ENCODE measurements at places on chromosomes 6 and 20.
A peak's percentile ranks its signal among the peaks of the same experiment; 100 is the strongest.

DNA sequence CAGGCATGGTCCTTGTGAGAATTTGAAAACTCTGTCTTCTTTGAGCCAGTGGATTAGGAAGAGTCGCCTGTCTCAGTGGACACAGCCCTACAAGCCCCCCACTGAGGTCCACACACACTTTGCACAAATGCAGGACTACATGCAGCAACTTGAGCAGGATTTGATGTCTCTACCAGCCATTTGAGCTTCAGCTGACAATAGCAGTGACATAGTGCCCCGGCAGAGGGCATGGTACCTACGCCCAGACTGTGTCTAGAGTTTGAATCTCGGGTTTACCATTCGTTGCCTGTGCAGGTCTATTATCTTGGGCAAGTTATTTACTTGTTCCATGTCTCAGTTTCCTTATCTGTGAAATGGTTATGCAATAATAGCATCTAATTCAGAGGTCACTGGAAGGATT, 580.1 kb downstream of the TFAP2B start:
- no peak for DNase-seq

DNA sequence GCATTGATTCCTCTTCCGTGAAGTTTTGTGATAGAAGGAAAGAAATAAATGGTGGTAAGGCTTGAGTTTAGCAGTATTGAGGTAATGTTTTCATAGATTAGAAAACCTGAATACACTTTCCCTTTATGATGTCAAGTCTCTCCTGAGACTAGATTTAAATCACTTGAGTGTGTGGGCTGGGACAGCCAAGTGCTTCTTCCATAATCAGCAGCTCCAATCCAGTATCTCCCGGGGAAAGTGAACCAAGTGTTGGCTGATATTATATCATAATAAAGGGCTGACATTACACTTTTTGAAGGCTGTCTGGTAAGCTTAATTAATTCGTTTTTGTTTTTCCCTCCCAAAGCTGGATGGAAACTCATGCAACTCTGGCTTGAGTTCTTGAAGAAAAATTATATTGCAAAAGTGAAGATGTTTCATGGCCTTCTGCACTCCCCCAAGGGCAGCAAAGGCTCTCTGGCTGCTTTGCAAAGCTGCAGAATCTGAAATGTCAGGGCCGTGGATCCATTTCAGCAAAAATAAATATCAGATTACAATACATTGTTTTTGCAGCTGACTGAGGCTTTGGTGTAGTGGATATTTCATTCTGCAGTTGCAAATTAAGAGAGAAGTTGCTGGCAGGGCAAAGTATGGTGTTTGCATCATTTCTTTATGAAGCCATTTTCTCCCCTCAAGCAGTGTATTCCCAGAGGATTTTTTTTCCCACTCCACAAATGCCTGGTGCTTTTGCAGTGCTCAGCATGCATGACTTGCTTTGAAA, 101.2 kb downstream of the MKKS start:
- DNase-seq: no peak

DNA sequence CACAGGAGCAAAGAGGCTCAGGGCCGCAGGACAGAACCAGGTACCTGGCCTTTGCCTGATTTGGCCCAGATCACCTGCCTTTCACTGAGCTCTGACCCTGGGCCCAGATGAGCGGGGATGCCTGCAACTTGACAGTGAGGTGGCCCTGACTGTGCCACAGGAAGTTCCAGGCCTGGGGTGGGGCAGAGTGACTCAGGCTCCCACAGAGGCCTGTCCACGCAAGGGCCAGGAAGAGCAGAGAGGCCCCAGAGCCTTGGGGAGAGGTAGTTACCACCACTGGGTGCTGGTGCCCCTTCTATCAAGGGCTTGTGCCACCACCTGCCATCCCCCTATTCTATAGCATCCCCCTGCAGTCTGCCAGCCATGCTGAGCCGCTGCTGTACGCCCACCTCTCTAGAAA, 4.1 kb upstream of the NOL4L start:
- no peak for DNase-seq

DNA sequence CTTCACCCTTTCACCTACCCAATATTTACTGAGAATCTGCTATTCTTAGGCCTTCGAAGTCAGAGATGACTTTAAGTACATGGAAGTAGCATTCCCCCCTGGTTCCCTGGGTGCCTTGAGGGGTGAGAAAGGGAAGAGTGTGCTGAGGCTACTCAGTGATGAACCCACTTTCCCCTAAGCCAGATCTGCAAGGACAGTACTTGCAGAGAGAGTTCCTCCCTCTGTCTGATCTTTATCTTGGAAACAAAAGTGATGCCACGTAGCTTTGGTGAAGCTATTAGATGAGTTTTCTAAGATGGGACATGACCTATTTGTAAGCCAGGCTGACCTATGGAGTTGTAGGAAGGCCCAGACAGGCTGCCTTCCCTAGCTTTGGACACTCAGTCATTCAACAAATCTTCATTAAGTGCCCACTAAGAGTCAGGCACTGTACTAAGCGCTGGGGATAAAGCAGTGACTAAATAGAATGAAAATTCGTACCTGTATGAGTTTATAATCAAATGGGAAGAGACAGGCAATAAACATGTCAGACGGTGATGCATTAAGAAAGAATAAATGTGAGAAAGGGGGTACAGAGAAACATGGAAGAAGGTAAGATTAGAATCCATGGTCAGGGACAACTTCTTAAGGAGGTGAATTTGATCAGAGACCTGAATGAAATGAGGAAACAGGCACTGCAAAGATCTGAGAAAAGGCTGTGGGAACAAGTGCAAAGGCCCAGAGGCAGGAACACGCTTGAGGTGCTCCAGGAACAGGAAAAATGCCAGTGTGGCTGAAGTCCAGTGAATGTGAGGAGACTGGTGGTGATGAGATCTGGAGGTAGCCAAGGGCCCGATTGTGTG, 42.2 kb downstream of the BCL2L1 start:
- no peak for DNase-seq

- no peak for DNase-seq
Measured at GRCh38 chr6:106444777-106445507, 84.4 kb downstream of the CRYBG1 start.

- peak; percentile 37 for DNase-seq
Measured at GRCh38 chr6:158072083-158072721, 90.5 kb downstream of the SYNJ2 start.

GRCh38 chr6:41942067-41942851, 651 bp upstream of the CCND3 start:
- DNase-seq: no peak

GRCh38 chr6:28988536-28989311, 16.4 kb downstream of the ZNF311 start:
- DNase-seq: peak; percentile 49

GRCh38 chr6:137089305-137089704, 44.5 kb upstream of the IL20RA start:
- no peak for DNase-seq

DNA sequence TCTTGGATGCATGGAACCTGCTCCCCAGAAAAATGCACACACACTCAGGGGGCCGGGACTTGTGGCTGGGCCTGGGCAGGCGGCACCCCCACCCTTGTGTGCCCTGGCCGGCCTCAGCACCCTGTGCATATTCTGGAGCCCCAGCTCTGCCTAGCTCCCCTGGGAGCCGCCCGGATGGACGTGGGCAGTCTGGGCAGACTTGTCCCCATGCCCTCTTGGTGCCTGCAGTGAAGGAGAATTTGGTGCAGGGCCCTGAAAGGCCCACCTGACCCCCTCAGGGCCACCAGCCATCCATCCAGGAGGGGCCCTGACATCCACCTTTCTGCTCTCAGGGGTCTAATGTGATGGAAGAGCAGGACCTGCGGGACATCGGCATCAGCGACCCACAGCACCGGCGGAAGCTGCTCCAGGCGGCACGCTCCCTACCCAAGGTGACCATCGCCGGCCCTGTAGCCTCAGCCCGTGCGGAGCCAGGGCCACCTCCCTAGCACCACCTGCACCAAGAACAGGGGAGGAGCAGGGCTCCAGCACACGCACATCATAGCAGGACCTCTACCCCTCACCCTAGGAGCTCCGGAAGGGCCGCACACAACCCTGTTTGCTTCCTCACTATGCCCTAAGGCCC, 62.8 kb downstream of the TCP11 start:
- DNase-seq: no peak

DNA sequence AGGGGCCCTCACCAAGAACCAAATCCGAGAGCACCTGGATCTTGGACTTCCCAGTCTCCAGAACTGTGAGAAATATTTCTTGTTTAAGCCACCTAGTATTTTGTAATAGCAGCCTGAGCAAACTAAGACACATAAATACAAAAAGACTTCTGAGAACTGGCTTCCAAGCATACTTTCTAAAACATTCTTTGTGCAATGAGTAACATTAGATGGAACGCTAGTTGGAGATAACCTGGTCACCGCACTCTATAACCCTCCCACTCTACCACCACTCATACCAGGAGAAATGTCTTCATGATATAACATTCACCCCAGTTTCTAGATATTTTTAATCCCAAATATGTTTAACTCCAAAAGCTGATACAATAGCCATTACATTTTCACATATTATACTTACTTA, 169.5 kb upstream of the THEMIS start:
- no peak for DNase-seq

- no peak for DNase-seq
Measured at GRCh38 chr6:91659891-91660290, 1073.0 kb upstream of the MAP3K7 start.

- DNase-seq: no peak
Measured at GRCh38 chr6:13471184-13471583, 16.2 kb downstream of the GFOD1 start.

GRCh38 chr20:1786486-1786885, 108.7 kb upstream of the SIRPA start:
- DNase-seq: no peak

DNA sequence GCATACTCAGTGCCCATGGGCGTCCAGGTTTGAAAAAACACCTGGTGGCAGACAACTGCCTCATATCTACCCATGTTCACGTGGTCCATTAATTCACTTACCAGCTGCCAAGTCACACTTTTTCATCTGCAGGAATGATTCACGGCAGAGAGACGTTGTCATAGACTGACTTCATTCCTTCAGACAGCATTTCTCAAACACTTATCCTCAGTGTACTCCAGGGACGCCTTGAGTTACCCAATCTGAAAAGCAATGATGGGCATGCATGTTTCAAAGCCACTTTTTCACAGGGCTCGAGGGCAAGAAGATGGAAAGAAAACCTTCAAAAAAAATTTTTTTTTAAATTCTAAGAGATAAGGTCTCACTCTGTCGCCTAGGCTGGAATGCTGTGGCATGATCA, 6.0 kb downstream of the MMP24OS start:
- DNase-seq: no peak

GRCh38 chr6:133688705-133689492, 200.0 kb upstream of the TCF21 start:
- no peak for DNase-seq

DNA sequence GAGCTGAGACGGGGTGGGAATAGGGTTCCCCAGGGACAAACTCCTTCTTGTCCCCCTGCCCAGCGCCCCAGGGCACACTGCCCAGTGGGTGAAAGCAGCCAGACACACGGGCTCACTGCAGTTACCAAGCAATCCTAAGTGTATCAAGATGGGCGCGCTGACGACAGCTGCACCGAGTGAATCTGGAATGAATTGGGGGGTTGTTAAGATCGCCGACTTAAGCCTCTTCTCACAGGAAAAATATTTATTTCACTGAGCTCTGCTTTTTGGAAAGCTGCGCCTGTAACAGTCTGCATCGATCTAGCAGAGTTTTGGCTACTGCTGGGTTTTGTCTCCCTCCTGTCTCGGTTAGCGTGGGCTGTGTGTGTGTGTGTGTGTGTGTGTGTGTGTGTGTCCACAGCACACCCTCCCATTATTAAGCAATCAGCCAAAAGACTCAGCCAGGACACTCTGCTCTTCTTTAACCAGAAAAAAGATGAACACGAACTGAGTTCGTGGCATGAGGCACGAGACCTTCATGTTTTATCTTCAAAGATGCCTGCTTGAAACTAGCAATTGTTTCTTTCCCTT, 35.9 kb downstream of the RIPOR3 start:
- no peak for DNase-seq

DNA sequence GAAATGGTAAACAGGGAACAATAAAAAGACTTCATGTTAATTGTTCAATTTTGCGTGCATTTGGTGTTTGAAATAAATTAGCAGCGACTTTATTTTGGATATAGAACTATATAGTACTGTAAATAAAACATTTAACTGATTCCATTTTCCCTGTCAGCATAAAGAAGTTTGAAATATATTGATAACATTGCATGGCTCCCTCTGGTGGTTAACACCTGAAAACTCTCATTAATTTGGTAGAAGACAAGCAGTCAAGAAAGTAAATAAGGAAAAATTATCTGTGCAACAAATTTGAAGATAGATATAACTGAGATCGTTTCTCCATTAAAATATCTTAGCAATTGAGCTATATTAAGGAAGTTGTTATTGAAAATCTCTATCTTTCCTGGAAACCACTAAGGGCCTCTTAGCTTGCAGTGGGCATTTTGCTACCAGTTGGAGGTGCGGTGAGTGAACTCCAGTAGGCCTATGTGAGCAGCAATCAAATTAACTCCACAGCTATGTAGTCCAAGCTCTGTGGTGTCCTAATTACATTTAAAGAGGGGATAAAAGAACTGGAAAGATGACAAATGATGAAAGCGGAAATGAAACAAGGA, 435.7 kb upstream of the FKBP1C start:
- DNase-seq: no peak

- DNase-seq: no peak
Measured at GRCh38 chr6:128305976-128306375, 214.4 kb downstream of the PTPRK start.

DNA sequence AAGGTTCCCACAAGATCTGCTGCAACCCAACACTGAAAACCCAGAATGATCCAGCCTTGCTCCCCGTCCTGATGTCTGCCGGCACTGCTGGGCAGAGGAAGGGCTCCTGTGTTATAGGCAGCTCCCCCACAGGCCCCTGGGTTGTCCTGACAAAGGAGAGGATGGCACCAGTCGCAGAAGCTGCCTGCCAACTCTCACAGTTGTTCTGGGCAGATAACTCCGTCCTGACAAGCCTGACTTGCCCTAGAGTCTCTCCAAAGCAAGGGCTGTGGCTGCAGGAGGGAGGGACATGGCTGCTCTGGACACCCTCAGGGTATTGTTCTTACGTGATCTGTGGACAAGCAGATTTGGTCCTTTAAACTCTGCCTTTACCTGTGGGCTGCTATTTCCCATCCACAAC, 243.8 kb downstream of the CDH26 start:
- DNase-seq: no peak

GRCh38 chr20:44532981-44533331, 11.1 kb upstream of the SERINC3 start:
- no peak for DNase-seq

GRCh38 chr6:21588481-21589351, 4.8 kb upstream of the SOX4 start:
- peak; percentile 31 for DNase-seq
